Stimulated activated CD8-positive, alpha-beta memory T cell treated with anti-CD3 and anti-CD28 coated beads, Interleukin-4, amount 100 ng/mL, for 4 hours (primary cell): ENCODE measurements at places on chromosomes 4 and X.

GRCh38 chr4:167031534-167032156 lies 202.6 kb downstream of the SPOCK3 start:
- DNase-seq, result no peak

- DNase-seq, result no peak
Measured at GRCh38 chrX:24396931-24397279, 36.5 kb downstream of the SUPT20HL1 start.

- DNase-seq, result no peak
Measured at GRCh38 chr4:108878806-108879205, 116.0 kb upstream of the ETNPPL start.

DNA sequence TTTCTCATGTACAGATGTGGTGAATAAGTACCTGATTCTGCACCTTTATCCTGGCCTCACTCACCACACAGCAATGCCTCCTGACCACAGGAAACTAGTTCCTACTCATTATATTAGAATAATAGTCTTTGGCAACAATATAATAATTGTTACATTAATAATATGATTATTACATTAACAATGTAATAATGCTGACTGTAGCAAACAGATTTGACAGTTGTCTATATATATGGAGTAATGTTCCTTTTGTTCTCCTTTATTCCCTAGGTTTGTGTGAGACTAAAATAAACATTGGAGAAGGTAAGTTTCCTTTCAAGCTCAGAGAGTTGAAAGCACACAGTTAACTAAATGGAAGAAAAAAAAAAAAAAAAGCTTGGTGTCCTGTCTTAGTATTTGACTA lies 40.6 kb upstream of the NAA11 start:
- no peak for DNase-seq

DNA sequence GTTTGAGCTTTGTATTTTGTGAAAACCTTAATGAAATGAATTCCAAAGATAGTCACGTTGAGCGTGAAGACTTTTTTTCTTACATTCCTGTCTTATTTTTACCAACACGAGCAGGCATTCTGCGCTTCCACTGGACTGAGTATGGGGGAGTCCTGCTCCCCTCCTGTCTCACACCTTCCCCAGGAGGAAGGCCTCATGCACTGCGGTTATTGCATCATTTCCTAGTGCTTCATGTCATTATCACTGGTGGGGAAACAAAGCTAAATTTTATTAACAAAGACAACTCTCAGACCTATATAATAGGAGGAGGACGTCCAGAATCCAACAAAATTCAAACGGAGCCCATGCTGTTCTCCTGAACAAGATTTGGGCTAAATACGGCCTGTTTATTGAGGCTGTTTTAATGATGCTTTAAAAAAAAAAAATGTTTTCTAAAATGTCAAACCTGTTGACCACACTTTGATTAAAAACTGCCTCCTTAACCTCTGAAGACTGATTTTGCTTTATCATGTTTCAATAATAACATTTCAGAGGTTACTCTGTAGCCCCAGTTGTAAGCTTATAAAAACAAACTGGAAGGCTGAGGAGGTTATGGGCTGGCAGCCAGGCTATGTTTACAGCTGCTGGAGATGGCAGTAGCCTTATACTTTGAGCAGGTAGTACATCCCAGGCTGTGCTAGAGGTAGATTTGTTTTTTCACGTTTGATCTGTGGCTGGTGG lies 118.0 kb downstream of the SOWAHB start:
- no peak for DNase-seq

GRCh38 chr4:38313175-38313574 lies 350.8 kb upstream of the KLF3 start:
- DNase-seq, result no peak

GRCh38 chrX:51440365-51440764 lies 56.0 kb downstream of the NUDT11 start:
- DNase-seq, result no peak

DNA sequence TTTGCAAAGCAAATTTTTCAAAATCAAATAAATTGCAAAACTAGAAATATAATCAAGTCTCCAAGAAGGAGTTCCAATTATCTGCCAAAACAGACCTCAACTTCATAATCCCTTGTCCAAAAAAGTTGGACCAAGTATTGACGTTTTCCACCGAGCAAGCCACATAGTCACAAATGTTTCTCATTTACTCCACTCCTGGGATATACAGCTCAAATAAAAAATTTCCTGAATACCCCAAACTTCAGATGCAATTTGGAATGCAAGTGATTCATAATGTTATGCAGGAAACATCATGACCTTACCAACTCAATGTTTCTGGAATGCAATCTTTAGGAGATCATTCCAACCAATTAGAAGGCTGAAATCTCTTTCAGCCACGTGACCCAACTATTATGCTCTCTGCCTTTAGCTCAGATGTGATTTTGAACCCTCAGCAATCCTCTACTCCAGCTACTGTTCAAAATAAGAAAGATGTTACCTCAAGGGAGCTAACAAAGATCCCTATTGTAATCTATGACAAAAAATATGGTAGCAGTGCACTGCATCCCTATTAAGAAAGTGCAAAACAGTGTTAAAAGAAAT lies 72.4 kb downstream of the PRDM5 start:
- no peak for DNase-seq

- DNase-seq, result no peak
Measured at GRCh38 chr4:158322109-158322508, 111.8 kb downstream of the TMEM144 start.
